ENCODE measurements at places on chromosomes 11 and 22.

GRCh38 chr11:35061516-35062440, 77.2 kb upstream of the CD44 start:
- no peak for DNase-seq

- no peak for DNase-seq
Observed at GRCh38 chr11:105592035-105592434, 17.8 kb upstream of the GRIA4 start.

DNA sequence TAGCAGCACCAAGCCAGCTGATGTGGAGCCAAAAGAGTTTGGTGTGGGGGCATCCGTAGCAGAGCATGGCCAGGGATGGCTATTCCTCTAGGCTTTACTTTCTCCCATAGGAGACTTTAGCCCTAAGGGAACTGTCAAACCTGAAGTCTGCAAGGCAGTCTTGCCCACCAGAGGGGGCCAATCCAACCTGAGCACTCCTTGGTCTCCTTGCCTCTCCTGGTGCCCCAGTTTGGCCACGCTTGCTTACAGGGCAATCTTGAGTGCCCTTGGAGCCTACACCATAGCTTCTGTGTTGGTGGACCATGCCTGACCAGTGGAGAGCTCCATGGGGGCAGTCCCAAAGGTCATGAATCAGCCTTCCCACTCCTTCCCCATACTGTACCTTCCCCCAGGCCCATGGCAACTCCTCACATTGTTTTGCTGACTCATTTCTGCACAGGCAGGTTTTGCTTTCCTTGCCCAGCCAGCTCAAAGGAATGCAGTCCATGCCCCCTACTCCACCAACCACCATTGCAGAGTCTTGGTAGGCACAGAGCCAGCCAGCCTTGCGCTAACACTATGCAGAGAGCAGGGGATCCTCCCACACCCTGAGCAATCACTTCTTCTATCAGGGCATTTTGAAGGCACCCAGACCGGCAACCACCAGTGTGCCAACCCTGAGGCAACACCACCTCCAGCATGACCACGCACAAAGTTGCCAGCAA, 1421.2 kb upstream of the RAG2 start:
- no peak for DNase-seq

DNA sequence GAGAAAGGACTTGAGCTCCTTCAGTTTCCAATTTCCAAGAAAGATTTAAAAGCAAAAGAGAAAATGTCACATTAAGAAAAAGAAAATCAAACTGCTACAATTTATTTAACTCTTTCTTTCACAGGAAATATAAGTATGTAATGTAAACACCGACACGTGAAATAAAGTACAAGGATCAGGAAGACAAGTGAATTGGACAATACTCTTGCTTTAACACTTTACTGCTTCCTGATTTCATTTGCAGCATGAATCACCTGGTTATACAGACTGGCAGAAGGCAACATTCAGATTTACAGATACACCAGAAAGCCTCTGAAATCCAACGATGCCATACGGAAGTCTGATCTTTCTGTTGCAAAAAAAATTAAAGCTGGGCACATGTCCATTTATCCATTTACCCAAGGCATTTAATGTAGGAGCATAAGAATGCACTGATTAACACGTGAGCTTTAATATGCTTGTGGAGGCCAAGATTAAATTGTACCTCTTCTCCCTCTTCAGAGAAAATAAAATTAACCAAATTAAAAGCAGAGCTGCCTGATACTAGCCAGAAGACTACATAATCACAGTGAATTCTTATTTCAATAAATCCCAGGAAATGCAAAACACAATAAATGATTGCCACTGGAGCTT, 16.0 kb upstream of the PPP2R1B start:
- no peak for DNase-seq

Data from AG04450 (cell line).